ENCODE measurements at places on chromosomes 6 and 20. TPM values are rescaled to one million over a fixed set of nuclear protein-coding genes. Genes with fewer than 3 reads are reported as not detected.

Gene BPI
- total RNA-seq = not detected

DNA sequence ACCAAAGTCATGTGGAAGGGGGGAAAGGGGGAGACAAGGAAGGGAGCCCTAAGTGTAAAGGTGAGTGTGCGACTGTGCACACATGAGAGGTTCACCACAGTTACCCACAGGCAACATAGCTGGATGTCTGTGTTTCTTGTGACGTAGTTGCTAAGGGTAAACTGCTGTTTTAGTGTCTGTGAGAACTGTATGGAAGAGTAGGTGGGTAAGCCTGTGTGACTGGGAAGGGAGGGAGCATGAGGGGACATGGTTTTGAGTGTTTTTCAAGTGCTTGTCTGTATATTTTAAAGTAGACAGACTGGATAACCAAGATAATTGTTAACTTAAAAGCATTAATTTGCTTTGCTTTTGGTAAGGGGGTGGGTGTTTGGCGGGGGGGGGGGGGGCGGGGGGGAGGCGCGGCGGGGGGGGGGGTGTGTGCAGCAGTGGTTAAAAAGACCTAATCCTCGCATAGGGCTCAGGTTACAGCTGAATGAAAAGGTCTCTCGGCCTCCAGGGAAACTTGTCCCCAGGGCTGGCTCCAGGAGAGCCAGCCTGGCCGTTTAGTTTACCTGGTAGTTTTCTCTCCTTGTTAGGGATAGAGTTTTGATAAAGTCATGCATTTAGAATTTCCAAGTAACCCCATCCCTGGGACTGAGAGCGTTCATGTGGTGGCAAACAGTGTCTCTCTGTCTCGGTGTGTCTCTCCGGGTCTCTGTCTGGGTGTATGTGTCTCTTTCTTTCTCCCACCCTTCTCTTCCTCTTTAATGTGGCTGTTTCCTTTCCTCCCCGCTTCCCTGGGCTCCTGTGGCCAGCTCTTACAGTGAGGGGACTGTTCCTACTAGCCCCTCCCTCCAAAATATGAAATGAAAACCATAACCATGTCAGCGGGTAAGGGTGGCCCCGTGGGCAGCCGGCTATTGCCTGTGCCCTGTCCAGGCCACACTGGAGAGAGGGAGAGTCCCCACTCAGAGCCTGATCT is 3.4 kb downstream of the SCUBE3 start:
- H3K4me3 ChIP-seq = no peak overlapping the region
- no peaks in the 10 kb centered on the region for H3K36me3 ChIP-seq
- H3K4me1 ChIP-seq = peaks cover 15% of the 10 kb centered on the region
- no peak for DNase-seq

Gene TMEM170B
- 7.4 TPM for total RNA-seq

Gene RFX6
- total RNA-seq = not detected

- no peaks in the 10 kb centered on the region for H3K36me3 ChIP-seq
- H3K4me1 ChIP-seq = no peaks in the 10 kb centered on the region
- H3K4me3 ChIP-seq = no peak overlapping the region
- no peaks in the 10 kb centered on the region for H3K27me3 ChIP-seq
These were observed 17.2 kb downstream of the GNAS start for GRCh38 chr20:58869662-58870227.

GRCh38 chr20:41275301-41275731 is 42.2 kb downstream of the ZHX3 start:
- H3K27ac ChIP-seq = peak overlapping the region; percentile 46
- no peak overlapping the region for H3K4me3 ChIP-seq
- no peaks in the 10 kb centered on the region for H3K27me3 ChIP-seq
- peaks cover 39% of the 10 kb centered on the region for H3K4me1 ChIP-seq

GRCh38 chr6:159152782-159153181 is 16.4 kb upstream of the FNDC1 start:
- DNase-seq = no peak
- H3K27me3 ChIP-seq = no peaks in the 10 kb centered on the region
- no peak overlapping the region for H3K27ac ChIP-seq
- H3K4me3 ChIP-seq = no peak overlapping the region
- no peaks in the 10 kb centered on the region for H3K36me3 ChIP-seq

DNA sequence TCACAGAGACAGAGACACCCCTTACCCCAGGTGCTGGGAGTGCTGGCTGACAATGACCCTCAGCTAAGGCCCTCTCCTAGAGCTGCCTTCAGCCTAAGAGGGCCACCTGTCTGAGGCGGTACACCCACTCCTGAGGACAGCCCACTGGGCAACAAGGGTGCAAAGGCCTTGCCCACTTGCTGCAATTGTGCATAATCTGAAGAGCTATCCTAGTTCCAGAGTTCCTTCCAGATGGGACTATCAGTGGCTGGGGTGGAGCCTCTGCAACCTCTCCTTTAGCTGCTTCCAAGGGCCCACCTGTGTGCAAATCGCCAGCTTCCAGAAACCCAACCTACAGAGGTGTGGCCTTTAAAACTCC is 87.5 kb downstream of the PREX1 start:
- H3K27me3 ChIP-seq = peaks cover 1% of the 10 kb centered on the region
- H3K4me1 ChIP-seq = peaks cover 8% of the 10 kb centered on the region
- DNase-seq = no peak
- peaks cover 6% of the 10 kb centered on the region for H3K36me3 ChIP-seq

Gene GGTLC1
- total RNA-seq = not detected

DNA sequence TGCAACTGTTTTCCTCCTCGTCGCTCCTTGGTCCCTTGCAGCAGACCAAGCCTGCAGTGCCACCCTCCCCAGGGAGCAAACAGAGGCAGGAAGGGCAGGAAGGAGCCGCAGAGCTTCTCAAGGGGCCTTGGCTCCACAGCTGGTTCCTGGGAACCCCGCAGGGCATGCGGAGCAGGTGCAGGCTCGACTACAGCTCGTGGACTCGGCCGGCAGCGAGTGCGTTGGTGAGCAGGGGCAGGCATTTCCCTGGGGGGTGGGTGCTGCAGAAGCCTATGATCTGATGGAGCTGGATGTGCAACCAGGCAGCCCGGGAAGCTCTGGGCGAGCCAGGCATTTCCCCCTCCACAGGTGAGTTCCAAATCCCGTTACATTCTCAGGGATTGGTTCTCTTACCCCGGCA is 37.1 kb downstream of the FRMD1 start:
- no peak overlapping the region for H3K4me3 ChIP-seq
- no peak overlapping the region for H3K27ac ChIP-seq
- H3K27me3 ChIP-seq = no peaks in the 10 kb centered on the region
- no peak for DNase-seq

Gene MCCD1
- not detected for total RNA-seq

DNA sequence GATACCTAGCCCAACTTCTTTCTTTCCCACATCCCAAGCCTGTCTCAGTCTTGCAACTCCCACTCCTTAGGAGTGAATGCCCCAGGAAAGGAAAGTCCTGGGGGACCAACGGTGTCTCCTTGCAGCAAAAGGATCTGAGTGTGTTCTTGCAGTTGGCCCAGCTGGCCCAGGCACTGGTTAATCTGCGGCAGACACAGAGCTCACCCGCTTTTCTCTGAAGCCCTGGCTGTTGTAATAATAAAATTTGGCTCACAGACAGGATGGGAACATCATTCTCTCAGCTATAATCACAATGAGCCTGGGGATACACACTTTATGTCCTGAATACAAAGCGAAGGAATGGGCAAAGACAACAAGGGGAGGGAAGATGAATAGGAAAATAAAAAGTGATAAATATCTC is 287.0 kb upstream of the PRND start:
- H3K36me3 ChIP-seq = no peaks in the 10 kb centered on the region
- H3K27me3 ChIP-seq = peaks cover 2% of the 10 kb centered on the region
- DNase-seq = no peak
- H3K4me1 ChIP-seq = no peaks in the 10 kb centered on the region
- H3K4me3 ChIP-seq = no peak overlapping the region

DNA sequence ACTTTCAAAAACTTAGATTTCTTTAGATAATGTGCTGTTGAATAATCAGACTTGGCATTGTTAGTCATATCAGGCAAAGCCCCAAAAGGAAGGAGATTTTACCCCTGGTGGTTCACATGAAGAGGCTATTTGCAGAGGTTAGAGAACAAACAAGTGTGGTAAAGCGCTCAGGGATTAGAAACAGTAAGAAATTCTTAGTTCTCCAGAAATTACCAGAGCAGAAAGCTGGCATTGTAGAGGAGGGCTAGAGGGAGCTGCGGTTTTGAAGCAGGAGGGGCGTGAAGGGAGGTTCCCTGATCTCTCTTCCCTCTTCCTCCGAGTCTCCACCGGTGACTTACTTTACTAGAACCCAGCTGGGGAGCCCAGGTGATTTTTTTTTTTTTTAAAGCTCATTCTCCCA is 10.2 kb downstream of the MYO6 start:
- DNase-seq = no peak
- H3K27me3 ChIP-seq = no peaks in the 10 kb centered on the region
- no peak overlapping the region for H3K27ac ChIP-seq
- H3K4me3 ChIP-seq = no peak overlapping the region

DNA sequence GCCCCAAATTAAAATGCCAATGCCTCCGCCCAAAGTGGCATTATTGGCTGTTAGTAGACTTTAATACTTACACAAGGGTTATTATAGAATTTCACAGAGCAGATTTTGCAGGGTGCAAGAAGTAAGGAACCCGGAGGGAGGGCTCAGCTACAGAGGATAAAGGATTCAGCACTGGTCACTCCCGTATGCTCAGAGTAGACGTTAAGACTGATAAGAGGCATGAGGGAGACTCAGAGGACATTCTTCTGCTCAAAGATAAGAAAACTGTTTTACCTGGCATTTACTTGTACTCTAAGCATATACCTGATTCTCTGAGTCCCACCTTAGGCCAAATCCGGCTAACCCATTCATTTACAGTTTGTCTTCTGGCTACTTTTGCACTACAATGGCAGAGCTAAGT is 36.5 kb upstream of the OVOL2 start:
- no peak overlapping the region for H3K4me3 ChIP-seq
- no peaks in the 10 kb centered on the region for H3K4me1 ChIP-seq
- DNase-seq = no peak
- no peaks in the 10 kb centered on the region for H3K27me3 ChIP-seq

- H3K36me3 ChIP-seq = peaks cover 45% of the 10 kb centered on the region
- no peak overlapping the region for H3K4me3 ChIP-seq
- H3K4me1 ChIP-seq = no peaks in the 10 kb centered on the region
- H3K27ac ChIP-seq = no peak overlapping the region
- no peaks in the 10 kb centered on the region for H3K27me3 ChIP-seq
These were observed 16.5 kb downstream of the TNFAIP3 start for GRCh38 chr6:137883400-137884148.

- no peaks in the 10 kb centered on the region for H3K27me3 ChIP-seq
- peak overlapping the region; percentile 92 for H3K4me3 ChIP-seq
- DNase-seq = no peak
- H3K27ac ChIP-seq = peak overlapping the region; percentile 97
- peaks cover 25% of the 10 kb centered on the region for H3K4me1 ChIP-seq
- H3K36me3 ChIP-seq = no peaks in the 10 kb centered on the region
These were observed 307 bp downstream of the RANBP9 start for GRCh38 chr6:13711324-13711732.

DNA sequence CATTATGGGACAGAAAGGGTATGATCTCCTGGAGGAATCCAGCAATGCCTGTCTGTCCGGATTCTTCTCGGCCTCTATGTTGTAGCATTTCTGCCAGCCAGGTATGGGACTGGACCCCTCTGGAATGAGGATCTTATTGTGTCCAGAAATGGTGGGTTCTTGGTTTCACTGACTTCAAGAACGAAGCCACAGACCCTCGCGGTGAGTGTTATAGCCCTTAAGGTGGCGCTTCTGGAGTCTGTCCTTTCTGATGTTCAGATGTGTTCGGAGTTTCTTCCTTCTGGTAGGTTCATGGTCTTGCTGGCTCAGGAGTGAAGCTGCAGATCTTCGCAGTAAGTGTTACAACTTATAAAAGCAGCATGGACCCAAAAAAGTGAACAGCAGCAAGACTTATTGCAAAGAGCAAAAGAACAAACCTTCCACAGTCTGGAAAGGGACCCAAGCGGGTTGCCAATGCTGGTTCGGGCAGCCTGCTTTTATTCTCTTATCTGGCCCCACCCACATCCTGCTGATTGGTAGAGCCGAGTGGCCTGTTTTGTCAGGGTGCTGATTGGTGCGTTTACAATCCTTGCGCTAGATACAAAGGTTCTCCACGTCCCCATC is 62.3 kb upstream of the IER3 start:
- H3K36me3 ChIP-seq = no peaks in the 10 kb centered on the region
- no peaks in the 10 kb centered on the region for H3K27me3 ChIP-seq
- no peak overlapping the region for H3K27ac ChIP-seq
- H3K4me1 ChIP-seq = no peaks in the 10 kb centered on the region

- DNase-seq = no peak
- H3K27me3 ChIP-seq = no peaks in the 10 kb centered on the region
- H3K27ac ChIP-seq = no peak overlapping the region
- no peaks in the 10 kb centered on the region for H3K36me3 ChIP-seq
- no peak overlapping the region for H3K4me3 ChIP-seq
- no peaks in the 10 kb centered on the region for H3K4me1 ChIP-seq
These were observed 40.3 kb upstream of the BLCAP start for GRCh38 chr20:37567671-37568588.

- no peaks in the 10 kb centered on the region for H3K36me3 ChIP-seq
- H3K4me1 ChIP-seq = peaks cover 27% of the 10 kb centered on the region
- H3K4me3 ChIP-seq = peak overlapping the region; percentile 16
- no peaks in the 10 kb centered on the region for H3K27me3 ChIP-seq
- no peak for DNase-seq
These were observed 91.0 kb downstream of the KCNQ5 start for GRCh38 chr6:72712910-72713309.

Gene KIF25
- total RNA-seq = not detected

Gene EEF1A1
- 2,379 TPM for total RNA-seq

DNA sequence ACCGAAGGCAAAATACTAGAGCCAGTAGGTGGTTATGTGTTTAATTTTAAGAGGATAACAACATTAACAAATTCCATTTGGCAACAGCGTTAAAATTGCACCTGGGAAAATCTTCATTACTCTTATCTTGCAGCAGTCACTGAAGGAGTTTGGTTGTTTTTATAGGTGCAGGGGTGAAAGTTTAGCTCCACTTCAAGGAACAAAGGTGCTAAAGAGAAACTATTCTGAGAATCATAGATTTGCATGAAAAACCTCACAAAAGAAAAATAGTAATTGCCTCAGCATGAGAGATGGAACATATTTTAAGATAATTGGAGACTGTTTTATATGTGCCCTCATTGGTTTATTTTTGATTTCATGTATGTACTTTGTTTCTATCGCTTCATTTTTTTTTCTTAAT is 444.4 kb downstream of the UTRN start:
- H3K36me3 ChIP-seq = peaks cover 40% of the 10 kb centered on the region
- no peaks in the 10 kb centered on the region for H3K27me3 ChIP-seq
- no peak for DNase-seq
- H3K27ac ChIP-seq = no peak overlapping the region

Gene ZNF334
- total RNA-seq = 1.0 TPM

Gene DEF6
- total RNA-seq = 1.6 TPM

- H3K36me3 ChIP-seq = no peaks in the 10 kb centered on the region
- H3K27ac ChIP-seq = no peak overlapping the region
- no peak for DNase-seq
- H3K4me1 ChIP-seq = no peaks in the 10 kb centered on the region
- H3K27me3 ChIP-seq = no peaks in the 10 kb centered on the region
- H3K4me3 ChIP-seq = no peak overlapping the region
These were observed 801.2 kb upstream of the FLRT3 start for GRCh38 chr20:15138548-15139126.

- DNase-seq = no peak
- H3K27ac ChIP-seq = no peak overlapping the region
- no peaks in the 10 kb centered on the region for H3K27me3 ChIP-seq
These were observed 91.8 kb downstream of the REPS1 start for GRCh38 chr6:138896104-138896756.

Gene ROMO1
- total RNA-seq = 137 TPM
